Stimulated activated CD8-positive, alpha-beta memory T cell treated with anti-CD3 and anti-CD28 coated beads, Interleukin-7, amount 100 ng/mL, for 1 hour (primary cell): ENCODE measurements at places on chromosomes 7 and 10.

DNA sequence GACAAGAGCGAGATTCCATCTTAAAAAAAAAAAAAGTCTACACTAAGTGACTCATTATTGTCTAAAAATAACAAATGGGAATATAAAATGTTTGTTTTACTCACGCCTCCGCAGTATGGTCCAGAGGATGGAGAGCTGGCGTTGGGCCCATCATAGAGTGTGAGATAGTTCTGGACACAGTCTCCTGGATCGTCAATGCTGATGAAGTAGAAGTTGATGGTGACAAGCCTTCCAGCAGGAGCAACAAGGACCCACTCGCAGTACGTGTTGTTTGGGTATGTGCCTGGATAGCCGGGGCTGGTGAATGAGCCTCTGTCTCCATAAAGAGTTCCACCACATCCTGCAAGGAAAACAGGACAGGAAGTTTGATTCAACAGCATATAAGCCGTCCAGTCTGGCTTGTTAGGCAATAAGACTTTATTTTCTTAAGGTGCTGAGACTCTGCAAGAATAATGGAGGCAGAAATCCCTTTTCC lies 11.5 kb upstream of the RSU1 start:
- DNase-seq, result no peak

GRCh38 chr10:79982861-79983260 lies 34.0 kb upstream of the SFTPD start:
- no peak for DNase-seq

GRCh38 chr7:157361537-157361936 lies 24.7 kb downstream of the DNAJB6 start:
- no peak for DNase-seq

GRCh38 chr10:131337741-131338140 lies 26.2 kb upstream of the TCERG1L start:
- DNase-seq, result no peak

- DNase-seq, result no peak
These were observed 897.8 kb downstream of the CNTNAP2 start for GRCh38 chr7:147014286-147014955.

DNA sequence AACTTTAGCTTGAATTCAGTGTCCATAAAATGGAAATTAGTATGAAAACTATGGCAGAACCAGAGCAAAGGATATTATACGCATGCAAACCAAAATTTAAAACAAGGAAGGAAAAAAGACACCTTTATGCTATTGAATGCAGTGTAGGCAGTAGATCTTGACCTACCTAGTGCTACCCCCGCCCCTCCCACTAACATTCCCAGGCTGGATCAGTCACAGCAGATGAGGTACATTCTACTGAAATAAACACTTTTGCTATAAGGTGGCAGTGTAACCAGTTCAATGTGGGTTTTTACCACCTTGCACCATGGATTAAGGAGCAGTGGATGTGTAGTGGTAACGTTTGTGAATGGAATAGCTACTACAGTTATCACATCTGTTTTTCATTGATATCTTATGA lies 27.9 kb downstream of the SRI start:
- no peak for DNase-seq
